A172 (cell line): ENCODE measurements at places on chromosomes 4 and X. TPM values are rescaled to one million over a fixed set of nuclear protein-coding genes. Genes with fewer than 3 reads are reported as not detected.

DNA sequence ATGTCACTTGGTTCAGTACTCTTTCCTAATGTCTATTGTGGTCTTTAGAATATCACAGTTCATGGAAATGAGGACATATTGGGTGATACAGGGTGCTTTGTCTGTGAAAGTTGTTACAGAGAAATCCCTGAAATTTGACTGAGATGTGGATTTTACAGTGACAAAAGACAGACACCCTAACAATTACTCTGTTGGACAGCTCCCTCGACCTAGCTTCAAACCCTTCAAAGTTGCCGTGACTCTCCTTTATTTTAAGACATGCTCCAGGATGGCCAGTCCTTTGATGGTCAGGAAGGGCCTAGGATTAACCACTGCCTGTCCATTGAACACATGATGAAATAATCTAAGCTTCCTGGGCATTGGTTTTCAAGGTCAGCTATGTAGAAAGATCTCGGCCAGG, 4.0 kb downstream of the DCX start:
- no peak for DNase-seq

DNA sequence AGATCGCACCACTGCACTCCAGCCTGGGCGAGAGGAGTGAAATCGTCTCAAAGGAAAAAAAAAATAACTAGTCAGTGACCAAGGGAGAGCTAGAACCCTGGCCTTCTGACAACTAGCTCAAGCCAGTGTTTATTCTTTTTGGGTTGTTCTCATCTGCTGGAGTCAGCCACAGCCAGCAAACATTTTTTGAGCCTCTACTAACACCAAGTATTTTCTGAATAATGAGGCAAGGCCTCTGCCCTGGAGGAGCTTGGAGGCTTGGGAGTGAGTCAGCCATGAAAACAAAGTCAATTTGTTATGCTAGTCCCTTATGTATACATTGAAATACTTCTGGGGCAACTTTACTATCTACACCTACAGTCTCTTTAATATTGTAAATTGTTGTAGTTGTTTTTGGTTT, 46.5 kb downstream of the TMA16 start:
- DNase-seq = peak; percentile 19

DNA sequence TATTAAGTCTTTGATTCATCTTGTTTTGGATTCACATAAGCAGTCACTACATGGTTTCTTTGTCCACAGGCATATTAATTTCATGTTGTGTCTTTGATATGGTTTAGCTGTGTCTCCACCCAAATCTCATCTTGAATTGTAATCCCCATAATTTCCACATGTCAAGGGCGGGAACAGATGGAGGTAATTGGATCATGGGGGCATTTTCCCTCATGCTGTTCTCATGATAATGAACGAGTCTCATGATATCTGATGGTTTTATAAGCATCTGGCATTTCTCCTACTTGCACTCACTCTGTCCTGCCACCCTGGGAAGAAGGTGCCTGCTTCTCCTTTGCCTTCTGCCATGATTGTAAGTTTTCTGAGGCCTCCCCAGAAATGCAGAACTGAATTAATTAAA, 1811.2 kb upstream of the PCDH10 start:
- DNase-seq = no peak

DNA sequence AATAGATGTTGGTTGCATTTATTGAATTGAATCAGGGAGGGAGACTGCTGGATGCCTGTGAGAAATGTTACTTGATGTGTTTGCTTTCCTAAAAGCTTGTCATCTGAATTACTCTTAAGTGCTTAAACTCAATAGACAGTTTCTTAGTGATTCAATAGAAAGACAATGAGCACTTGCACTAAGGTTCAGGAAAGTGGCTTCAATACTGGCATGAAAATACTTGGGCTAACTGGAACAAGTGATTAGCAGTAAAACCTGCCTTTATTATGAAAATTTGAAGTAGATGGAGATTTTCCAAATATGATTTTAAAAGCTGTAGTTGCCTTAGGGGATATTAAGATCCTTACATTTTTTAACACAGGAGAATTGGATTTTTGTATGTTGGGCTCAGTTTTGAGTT, 123.3 kb downstream of the RNF150 start:
- no peak for DNase-seq

DNA sequence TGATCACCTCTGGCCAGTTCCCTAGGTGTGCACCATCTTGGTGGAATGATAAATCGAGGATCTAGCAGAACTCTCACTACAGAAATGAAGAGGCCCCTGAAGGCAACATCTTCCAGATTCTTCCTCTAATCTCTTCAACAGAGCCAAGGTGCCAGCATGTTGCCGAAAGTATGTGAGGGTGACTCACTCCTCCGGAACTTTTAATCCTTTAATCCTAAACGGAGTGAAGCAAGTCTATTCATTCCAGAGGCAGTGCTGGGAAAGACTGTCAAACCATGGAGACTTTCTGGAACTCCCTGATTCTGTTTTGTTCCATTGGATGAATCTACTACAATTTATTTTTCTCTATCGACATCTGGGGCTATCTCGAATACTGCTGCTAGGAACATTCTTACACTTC, 68.7 kb downstream of the SUPT20HL2 start:
- peak; percentile 74 for DNase-seq

DNA sequence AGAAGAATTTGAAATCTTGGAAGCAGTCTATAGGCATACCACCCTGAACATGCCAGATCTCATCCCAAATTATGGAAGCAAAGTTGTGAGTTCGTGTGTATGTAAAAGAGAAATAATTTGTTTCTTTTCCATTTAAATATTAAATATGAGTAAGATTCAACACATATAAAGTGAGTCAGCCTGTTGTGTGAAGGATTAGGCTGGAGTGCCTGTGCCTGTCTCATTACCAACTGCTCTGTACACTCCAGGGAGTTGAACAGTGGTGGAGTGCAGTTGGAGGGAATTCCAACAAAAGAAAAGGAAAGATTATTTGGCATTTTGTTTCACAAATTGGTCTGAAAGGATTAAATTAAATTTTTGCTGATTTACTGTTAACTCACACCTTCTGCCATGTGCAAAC, 435.6 kb downstream of the FAT4 start:
- no peak for DNase-seq

DNA sequence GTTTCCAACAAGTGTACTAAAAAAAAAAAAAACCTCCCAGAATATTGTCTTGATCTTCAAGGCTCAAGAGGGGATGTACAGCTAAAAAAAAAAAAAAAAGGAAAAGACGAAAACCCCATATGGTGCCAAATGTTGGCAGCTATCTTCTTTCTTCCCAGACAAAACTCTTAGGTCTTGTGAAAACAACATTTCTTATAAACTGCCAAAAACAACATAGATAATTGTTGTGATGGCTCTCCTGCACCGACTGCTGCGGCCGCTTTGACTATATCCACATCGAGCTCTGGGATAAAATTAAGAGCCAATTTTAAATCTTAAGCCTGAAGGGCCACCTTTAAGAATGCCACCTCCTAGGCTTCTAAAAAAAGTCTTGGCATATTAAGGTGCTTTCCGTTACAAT, 23.5 kb downstream of the PDGFC start:
- DNase-seq = no peak

GRCh38 chr4:113106108-113106507, 56.7 kb downstream of the ANK2 start:
- peak; percentile 37 for DNase-seq

GRCh38 chrX:13808293-13808692, 8.6 kb downstream of the GPM6B start:
- DNase-seq = no peak

- no peak for DNase-seq
Observed at GRCh38 chr4:52051615-52052474, 741 bp downstream of the SPATA18 start.

GRCh38 chrX:132924426-132924825, 34.0 kb downstream of the HS6ST2 start:
- DNase-seq = no peak

- DNase-seq = no peak
Observed at GRCh38 chr4:8700531-8700930, 108.0 kb downstream of the CPZ start.

DNA sequence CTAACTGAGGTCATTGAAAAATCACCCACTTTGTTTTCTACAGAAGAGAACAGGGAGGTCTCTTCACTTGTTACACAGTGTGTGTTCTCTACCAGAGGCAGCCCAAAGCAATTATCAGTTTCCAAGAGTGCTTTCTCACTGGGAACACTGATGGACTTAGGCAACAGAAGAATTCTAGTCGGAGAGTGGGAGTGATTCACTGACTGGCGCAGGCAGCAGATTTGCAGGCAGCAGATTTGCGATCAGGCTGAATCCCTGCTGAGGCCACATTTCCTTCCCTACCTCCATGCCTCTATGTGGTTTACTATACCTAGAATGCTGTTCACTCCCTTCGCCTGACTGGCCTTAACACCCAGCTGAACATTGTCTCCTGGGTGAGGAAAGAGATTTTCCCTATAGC, 6.6 kb downstream of the OCIAD2 start:
- peak; percentile 69 for DNase-seq

DNA sequence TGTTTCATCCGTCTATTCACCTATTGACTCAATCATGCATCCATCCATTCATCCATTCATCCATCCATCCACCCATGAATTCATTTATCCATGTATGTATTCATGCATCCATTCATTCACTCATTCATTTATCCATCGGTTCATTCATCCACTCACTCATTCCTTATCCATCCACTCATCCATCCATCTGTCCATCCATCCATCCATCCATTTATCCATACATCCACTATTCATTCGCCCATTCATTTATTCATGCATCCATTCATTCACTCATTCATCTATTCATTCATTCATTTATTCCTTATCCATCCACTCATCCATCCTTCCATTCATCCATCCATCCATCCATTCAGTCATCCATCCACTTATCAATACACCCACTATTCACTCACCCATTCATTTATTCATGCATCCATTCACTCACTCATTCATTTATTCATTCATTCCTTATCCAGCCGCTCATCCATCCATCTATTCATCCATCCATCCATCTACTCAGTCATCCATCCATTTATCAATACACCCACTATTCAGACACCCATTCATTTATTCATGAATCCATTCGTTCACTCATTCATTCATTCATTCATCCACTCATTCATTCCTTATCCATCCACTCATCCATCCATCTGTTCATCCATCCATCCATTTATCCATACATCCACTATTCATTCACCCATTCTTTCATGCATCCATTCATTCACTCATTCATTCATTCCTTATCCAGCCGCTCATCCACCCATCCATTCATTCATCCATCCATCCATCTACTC, 11.2 kb downstream of the P2RY8 start:
- no peak for DNase-seq

Gene SSX4
- total RNA-seq = not detected in 2 replicates

Gene PNMA6A
- 3.5 and 4.1 TPM in 2 replicates for total RNA-seq

Gene CCDC120
- total RNA-seq = 0.14 TPM in 1 of 2 replicates, not detected in the other

Gene RNF128
- total RNA-seq = not detected in 2 replicates

Gene CTSO
- 14.1 and 14.6 TPM in 2 replicates for total RNA-seq

Gene FTSJ1
- 110 and 113 TPM in 2 replicates for total RNA-seq

Gene RRAGB
- 24.9 and 32.1 TPM in 2 replicates for total RNA-seq
